Fibroblast of skin of left quadriceps (primary cell): ENCODE measurements at places on chromosomes 16 and 17.

DNA sequence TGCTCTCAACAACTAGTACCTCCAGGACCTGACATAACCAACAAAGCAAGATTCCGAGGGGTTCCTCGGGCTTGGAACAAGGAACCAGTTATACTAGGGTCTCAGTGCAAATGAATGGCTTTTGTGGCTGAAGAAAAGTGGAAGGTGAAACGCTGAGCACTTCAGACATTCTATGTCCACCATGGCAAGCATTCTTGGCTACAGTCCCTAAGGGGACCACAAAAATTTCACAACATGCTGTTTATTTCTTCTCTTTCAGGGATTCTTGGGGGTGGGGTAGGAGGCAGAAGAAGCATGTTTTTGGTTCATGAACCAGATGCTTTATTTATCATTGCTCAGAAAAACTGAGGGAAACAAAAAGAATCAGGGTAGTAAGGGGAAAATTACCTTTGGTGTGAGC, 479.9 kb upstream of the CDH11 start:
- DNase-seq, result peak; percentile 64

DNA sequence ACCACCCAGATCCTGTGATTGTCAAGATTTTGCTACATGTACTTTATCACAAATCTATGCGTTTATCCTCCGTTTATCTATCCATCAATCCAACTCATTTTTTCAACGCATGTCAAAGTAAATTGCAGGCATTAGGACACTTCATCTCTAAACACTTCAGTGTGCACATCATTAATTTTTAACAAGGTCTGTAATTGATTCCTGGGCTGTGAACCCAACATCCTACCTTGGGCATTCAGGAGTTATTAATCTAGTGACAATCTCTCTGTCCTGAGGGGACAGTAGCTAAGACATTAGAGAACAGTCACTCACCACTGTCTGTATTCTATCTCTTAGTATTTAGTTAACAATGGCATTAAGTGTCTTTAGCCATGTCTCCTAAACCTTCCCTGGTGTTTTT, 264.7 kb downstream of the SOX9 start:
- DNase-seq, result no peak

DNA sequence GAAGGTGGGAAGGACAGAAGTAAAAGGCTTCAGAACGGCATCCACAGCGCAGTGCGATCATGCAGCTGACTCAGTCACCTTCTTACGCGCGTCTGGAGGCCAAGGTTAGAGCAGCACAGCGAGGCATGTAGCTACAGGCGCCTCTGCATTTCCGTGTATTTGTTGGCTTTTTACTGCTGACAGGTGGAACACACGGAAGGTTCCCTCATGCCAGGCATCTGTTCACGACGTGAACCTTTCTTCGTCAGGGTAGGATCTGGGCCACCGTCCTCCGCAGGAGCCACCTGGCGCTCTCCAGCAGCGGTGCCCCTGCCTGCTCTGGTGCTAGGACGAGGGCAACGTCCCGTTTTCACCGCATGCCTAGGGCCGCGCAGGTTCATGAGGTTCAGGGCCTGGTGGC, 15.3 kb downstream of the TMEM204 start:
- no peak for DNase-seq

- DNase-seq, result no peak
These were observed 3.1 kb upstream of the PSMB10 start for GRCh38 chr16:67939507-67940445.

DNA sequence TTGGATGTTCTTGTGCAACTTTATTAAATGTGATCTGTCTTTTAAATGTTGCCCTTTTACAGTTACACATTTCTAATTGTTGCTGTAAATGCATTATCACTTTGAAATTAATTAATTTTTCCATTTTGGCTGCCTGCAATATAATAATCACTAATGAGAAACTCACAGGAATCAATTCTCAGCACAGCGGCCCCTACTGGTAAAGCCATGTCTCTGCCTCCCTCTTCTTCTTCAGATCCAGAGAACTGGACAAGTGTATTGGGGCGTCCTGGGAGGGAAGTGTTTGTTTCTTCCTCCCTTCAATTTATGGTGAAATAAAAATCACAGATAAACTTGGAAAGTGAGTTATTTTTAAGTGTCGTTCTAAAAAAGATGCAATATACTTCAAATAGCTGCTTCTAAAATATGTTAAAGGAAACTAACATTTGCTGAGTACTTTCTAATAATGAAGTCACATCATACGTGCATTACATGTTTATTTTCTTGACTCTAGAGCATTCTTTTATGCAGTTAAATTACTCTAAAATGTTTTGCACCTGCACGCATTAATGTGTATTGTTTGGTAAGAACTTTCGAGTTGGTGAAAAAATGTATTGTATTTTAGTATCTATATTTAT, 338.0 kb downstream of the WWOX start:
- no peak for DNase-seq

DNA sequence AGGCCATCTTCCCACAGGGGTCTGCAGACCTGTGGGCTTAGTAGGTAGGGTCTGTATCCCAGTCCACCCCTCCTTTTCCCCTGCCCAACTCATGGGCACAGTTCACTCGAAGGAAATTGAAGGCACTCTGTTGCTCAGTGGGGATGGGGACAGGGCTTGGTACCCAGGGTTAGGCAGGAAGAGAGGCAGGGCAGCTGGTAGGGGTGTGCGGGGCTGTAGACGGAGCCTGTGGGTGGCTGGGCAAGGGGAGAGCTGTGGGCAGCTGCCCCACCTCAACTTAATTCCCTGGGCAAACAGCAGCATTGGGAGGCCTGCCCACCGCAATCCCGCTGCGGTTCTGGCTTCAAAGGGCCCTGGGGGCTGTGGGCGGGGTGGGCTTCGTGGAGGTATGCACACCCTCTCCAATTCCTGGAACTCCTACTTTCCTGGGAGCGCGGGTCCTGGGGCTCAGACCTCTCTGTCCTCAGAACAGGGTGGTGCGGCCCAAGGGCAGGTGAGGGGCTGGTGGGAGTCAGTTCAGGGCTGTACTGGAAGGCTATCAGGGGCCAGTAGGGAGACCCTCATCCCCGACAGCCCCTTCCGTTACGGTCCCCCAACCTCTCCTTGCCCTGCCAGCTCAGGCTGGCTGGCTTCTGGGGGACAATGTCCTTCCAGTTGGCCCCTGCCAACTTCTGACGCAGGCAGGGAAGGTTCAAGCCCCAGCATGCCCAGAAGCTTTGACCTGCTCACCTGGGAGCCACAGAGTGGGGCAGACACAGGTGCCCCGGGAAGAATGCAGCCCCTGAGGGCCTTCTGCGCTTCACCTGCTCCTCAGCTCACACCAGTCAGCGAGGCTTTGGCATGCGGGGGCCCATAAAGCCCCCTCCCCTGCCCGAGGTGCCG, 9.1 kb downstream of the FOXJ1 start:
- no peak for DNase-seq

- no peak for DNase-seq
These were observed 7.2 kb downstream of the GRIN2C start for GRCh38 chr17:74852237-74853047.

DNA sequence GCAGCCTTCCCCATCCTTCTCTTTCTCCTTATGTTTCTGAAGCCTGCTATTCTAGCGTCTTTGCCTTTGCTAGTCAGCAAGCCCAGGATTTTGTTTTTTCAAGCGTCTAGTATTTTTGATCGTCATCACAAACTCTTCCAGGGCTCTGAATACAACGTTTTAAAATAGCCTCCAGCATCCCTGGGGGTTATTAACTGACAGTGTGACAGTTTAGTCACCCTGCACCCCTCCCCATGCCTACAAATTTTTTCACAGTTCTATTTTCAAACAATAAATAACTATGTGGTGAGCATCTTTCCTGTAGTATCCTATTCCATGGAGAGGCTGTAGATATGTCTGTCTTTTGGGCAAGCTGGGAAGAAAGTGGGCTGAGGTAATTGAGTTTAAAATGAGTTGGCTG, 280.9 kb downstream of the MAP2K4 start:
- no peak for DNase-seq

DNA sequence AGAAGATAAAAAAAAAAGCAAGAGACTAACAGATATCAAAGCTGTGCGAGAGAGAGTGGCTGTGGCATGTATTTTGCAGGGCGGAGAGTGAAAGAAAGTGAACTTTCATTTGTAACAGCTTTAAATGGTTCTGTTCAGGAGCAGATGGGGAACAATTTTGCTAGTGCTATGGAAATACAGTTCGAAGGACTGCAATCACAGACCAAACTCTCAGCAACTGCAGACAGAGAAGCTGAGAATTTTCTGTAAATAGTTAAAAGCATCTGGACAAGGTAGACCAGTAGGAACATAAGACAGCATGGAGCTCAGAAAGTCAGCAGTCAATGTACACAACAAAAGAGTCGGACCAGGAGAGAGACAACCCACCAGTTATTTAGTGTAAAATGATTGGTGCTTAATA, 62.3 kb downstream of the TBX4 start:
- no peak for DNase-seq

DNA sequence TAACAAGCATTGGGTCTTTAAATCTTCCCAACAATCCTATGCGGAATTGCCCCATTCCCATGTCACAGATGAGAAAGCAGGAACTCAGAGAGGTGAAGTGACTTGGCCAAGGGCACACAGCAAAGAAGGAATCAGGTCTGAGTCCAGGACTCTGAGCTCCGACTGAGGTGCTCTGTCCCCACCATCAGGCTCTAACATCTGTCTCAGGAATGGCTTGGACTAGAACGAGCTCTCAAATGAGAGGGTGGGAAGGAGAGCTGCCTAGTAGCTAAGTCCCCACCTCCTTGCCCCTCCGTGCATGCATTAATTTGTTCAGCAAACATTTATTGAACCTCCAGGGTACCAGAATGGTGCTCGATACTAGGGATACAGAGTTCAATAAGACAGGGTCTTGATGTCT, 26.7 kb downstream of the ABCC3 start:
- DNase-seq, result no peak

GRCh38 chr17:49690256-49690655, 12.4 kb upstream of the SPOP start:
- DNase-seq, result no peak

GRCh38 chr17:3559270-3559645, 1.6 kb upstream of the TRPV3 start:
- DNase-seq, result no peak

DNA sequence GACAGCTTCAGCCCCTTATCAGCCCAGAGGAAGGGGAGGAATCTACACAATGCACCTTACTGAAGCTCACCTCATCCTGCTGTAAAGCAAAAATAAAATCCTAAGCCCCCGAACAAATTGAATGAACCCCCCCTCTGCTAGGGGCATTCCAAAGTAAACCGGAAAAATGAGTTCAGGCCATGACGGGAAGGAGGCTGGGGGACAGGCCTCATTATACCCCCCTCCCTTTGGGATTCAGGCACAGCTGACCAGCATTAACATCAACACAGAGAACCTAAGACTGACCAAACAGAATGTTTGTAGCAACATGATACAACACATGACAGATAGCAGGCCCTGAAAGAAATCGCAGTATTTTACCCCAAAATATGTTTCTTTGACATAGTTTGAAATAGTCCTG, 64.2 kb downstream of the DNAH17 start:
- no peak for DNase-seq

- DNase-seq, result no peak
These were observed 168.5 kb downstream of the XYLT1 start for GRCh38 chr16:17302214-17302613.
